ENCODE measurements at places on chromosomes 6 and 20.

DNA sequence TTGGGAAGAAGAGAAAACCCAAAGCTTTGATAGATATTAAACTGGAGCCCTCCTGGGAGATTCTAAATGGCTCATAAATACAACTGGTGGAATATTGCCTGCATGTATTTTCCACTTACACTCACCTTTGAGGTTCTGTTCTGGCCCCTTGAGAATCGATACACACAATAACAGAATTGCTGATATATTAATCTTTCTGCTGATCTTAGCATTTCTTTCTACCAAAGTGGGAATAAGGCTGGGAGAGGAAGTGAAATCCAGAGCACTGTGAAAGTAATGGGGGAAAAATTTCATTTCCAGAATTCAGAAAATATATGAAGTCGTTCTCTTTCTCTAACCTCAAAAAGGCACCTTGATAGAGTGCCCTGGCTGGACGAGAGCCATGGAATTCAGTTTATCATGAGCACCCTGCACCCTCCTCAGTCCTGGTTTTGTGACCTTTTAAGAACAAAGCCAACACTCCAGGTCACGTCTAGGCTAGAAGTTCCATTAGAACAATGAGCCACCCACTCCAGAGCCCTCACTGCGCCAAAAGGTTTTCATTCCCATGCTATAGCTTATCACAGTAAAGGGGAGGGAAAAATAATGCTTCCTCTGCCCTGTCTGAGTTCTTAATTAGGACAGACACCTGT lies 244.5 kb downstream of the CD83 start:
- DNase-seq: no peak

- DNase-seq: no peak
Measured at GRCh38 chr6:2935566-2936291, 32.6 kb upstream of the SERPINB9 start.

DNA sequence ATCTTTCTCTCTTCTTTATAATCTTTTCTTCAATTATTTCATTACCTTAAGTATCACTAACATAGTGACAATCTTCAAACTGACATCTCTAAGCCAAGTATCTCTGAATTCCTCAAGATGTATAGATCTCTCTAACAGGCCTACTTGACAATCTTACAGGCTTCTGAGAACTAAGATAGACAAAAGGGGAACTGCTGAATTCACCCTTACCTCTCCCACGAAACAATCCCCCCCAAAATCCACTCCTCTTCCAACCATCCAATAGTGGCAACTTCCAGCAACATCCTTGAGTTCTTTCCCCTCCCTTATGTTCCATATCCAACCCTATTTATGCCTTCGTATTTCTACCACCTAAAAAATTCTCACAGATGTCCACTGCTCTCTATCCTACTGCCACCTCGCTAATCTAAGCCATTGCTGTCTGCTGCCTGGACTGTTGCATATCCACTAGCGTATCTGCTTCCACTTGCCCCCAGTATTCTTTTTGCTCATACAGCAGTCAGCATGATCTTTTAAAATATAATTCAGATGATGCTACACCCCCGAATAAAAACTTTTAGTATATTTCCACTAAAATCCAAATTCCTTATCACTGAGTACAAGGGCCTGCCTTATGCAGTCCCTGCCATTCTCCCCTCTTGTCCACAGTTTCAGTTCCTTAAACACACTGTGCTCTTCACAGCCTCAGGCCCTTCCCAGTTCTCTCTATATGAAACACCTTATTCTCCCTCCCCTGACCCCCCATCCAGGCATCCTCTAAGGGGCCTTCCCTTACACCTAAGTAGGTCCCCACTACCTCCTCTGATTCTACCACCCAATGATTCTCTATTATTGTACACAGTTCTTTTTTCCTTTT lies 8.0 kb downstream of the REPS1 start:
- DNase-seq: no peak

- no peak for DNase-seq
Measured at GRCh38 chr6:34773916-34774315, 16.6 kb downstream of the SNRPC start.

- no peak for DNase-seq
Measured at GRCh38 chr6:36399970-36400369, 12.5 kb upstream of the ETV7 start.

DNA sequence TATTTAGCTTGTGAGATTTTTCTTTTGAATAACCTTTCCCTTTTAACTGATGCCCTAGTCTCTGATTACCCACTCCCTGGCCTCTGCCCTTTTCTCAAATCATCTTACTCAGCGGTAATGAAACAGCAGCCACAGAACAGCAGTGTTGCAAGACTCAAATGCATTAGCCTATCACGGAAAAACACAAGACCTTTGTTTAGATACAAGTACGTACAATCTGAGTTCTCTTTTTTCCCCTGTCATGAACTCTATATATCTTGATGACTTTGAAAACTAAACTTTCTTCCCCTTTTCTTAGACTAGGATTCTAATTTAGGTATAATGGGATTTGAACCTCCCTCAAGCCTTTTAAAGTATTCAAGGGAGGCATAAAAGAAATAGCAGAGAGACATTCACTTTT lies 1034.9 kb downstream of the EYS start:
- no peak for DNase-seq

- peak; percentile 31 for DNase-seq
Measured at GRCh38 chr6:138001750-138002349, 105.4 kb downstream of the PERP start.

- no peak for DNase-seq
Measured at GRCh38 chr6:30113841-30114240, 951 bp upstream of the TRIM31 start.

DNA sequence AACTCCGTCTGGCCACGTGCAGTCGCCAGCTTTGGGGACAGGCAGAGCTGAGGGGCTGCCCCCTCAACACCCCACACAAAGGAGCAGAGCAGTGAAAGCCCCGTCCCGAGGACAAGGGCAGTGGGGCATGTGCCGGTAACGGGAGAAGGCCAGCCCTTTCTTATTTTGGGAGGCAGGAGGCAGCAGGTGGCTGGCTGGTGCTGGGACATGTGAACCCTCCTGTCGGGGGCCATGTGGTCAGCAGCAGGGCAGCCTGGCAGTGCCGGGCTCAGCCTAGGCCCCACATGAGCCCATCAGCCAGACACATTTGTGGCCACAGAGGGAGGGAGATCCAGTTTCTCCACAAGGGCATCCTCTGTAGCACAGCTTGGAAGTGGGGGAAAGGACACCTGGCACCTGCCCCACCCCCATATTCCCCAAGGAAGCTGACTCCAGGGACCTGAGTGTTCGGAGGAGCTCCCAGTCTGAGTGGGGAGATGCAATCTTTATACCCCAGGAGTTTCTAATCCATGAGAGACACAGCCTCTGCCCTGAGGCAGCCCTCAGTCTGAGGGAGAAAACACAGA lies 137.6 kb downstream of the MRPL14 start:
- DNase-seq: no peak

GRCh38 chr6:41729624-41730023 lies 5.8 kb downstream of the TFEB start:
- DNase-seq: no peak

DNA sequence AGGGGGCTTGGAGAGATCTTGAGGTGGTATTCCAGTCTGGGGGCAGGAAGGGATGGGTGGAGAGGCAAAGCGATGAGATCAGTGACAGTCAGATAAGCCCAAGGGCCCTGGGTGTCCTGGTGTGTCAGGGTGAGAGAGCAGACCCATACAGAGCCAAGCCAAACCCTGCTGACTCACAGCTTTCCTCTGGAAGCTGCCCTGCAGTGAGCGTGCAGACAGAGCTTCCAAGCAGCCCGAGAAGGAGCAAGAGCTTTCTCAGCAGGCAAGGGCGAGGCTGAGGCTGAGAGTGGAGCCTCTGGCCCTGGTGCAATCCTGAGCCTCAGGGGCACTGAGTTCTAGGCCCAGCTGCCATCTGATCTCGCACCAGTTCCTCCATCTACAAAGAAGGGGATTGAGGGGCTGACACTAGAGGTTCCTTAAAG lies 91.1 kb upstream of the HIVEP1 start:
- DNase-seq: no peak

DNA sequence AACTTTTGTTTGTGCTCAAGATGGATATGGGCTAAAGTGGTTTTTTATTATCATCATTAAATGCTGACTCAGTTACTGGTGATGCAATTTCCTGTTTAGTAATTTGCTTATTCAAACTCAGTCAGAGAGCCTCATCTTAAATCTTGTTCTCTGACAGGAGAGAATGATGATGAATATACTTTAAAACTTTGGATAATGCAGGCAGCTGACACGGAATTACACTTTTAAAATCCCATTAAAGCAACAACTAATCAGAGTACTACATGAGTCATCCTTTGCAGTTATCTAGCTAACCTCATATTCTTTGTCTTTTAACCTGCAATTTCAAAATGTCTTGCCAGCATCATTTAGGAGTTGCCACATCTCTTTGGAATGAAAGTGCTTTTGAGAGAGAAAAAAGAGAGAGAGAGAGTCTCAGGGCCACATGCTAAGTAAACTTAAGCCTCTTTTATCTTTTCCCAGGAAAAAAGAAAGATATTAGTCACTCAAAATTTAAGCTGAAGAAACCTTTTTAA lies 9.2 kb upstream of the C6orf141 start:
- no peak for DNase-seq

DNA sequence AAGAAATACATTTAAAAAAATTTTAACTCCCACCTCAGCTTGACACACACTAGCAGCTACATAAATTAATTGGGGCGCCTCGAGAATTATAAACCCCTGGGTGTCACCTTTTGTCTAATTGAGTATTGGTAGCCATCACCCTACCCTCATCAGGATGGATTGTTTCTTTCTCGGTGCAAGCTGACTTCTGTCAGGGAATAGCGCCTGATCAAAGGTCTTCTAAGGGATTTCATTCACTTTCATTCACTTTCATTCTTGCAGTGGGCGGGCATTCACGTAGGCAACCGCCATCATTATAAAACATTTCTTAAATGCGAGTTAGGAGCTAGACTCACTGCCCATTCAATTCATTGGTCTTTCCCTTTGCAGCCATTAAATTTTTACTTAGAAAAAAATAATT lies 239.2 kb upstream of the SASH1 start:
- DNase-seq: no peak

- no peak for DNase-seq
Measured at GRCh38 chr20:36865076-36865860, 10.7 kb upstream of the TLDC2 start.

- DNase-seq: no peak
Measured at GRCh38 chr20:36162272-36162966, 7.9 kb downstream of the EPB41L1 start.

- no peak for DNase-seq
Measured at GRCh38 chr20:1855109-1855508, 40.1 kb upstream of the SIRPA start.

DNA sequence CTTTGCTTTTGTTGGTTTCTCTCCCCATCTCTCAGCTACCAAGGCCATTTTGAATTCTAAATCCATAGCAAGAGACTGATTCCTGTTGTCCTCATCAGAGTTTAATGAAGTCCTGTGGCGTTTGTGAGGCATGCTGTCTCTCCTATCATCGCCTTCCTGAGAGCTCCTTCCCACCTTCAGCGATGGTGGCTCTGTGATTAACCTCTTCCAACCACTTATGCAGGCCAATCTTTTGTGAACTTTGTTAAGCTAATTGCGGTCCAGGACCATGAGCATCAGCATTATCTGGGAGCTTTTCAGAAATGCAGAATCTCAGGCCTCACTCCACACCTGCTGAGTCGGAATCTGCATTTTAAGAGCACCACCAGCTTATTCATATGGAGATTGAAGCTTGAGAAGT lies 272.5 kb upstream of the CDYL start:
- DNase-seq: no peak

GRCh38 chr6:31495580-31495979 lies 2.4 kb upstream of the MICB start:
- no peak for DNase-seq

DNA sequence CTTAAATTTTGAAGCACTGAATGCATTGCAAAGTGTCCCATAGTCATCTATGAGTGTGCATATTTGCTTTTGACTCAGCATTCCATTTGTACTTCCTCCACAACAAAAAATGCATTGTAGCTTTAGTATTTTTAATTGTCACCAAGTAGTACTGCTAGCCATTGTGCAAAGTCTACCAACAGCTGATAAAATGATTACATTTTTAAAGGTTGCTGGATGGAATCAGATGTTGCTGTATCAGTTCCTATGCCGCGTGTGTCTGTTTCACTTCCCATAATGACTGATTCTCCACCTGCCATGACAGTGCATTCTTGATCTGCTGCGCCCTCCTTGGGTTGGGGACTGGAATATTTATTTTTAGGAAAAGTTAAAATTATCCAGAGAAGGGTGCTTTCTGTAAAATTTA lies 41.2 kb downstream of the SLX4IP start:
- DNase-seq: no peak

- DNase-seq: peak; percentile 32
Measured at GRCh38 chr6:43724914-43725642, 37.5 kb upstream of the MRPS18A start.

- no peak for DNase-seq
Measured at GRCh38 chr6:105851113-105851580, 235.0 kb upstream of the PRDM1 start.

DNA sequence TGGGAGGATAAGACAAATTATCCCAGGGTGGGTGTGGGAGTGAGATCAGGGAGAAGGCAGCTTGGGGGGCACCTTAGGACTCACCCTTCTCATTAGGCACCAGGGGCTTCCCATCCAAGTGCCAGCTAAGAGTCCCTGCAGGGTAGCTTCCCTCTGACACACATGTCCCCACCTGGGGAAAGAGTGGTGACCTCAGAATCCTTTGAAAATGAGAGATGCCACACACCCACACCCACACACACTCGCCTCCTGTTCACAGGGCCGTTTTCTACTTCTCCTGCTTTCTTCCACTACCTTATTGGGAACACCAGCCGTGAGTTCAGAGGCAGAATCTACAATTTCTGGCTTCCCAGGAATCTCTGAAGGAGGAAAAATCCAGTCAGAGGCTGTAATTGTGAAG lies 1.0 kb downstream of the AGER start:
- no peak for DNase-seq

DNA sequence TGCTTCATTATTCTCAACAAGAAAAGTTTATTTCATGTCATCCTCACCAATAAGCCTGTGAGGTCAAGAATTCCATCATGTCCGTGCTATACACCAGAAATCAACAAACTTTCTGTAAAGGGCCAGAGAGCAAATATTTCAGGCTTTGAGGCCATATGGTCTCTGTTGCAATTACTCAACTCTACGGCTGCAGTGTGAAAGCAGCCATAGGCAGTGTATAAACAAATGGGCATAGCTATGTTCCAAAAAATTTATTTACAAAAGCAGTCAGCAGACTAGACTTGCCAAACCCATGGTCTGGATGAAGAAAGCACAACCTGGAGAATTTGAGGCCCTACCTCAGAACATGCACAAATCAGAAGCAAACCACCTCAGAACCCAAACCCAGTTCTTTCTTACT lies 118.5 kb downstream of the PCSK2 start:
- DNase-seq: no peak

GRCh38 chr6:108707328-108707976 lies 140.8 kb upstream of the ARMC2 start:
- DNase-seq: no peak

- no peak for DNase-seq
Measured at GRCh38 chr20:58880994-58881752, 28.7 kb downstream of the GNAS start.

DNA sequence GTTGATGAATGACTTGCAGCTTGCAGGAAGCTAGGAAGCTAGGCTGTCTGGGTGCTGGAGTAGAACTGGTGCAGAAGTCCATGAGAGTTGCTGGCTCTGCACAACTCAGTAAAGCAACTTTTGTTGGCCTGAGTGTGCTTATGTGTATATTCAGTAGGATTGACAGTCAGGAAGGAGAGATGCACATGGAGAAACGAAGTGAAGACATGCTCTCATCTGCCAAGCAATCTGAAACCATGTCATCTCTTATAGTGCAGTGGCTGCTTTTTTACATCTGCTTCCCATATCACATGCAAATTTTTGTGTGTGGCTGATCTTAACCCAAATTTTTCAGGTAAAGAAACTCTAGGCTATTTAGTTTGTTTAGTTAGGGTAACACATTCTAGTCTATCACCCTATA lies 252.4 kb upstream of the HS3ST5 start:
- no peak for DNase-seq
